ENCODE measurements at places on chromosomes 4 and X.

- H3K4me1 ChIP-seq, result no peaks in the 10 kb centered on the region
- no peaks in the 10 kb centered on the region for H3K27me3 ChIP-seq
- DNase-seq, result no peak
- H3K4me3 ChIP-seq, result no peak overlapping the region
- H3K36me3 ChIP-seq, result peaks cover 18% of the 10 kb centered on the region
Observed at GRCh38 chr4:5638316-5638715, 70.0 kb downstream of the EVC2 start.

- no peak overlapping the region for H3K27ac ChIP-seq
- H3K4me1 ChIP-seq, result no peaks in the 10 kb centered on the region
Observed at GRCh38 chr4:97984545-97985131, 158.6 kb downstream of the STPG2 start.

- no peak for DNase-seq
- H3K27me3 ChIP-seq, result peaks cover 2% of the 10 kb centered on the region
- H3K4me1 ChIP-seq, result no peaks in the 10 kb centered on the region
- H3K4me3 ChIP-seq, result no peak overlapping the region
- no peak overlapping the region for H3K27ac ChIP-seq
Observed at GRCh38 chr4:47641755-47642154, 156.7 kb downstream of the ATP10D start.

GRCh38 chr4:52545099-52546069 lies 113.7 kb downstream of the USP46 start:
- H3K27me3 ChIP-seq, result peaks cover 2% of the 10 kb centered on the region
- H3K4me1 ChIP-seq, result peaks cover 9% of the 10 kb centered on the region
- DNase-seq, result peak; percentile 81
- no peak overlapping the region for H3K27ac ChIP-seq
- no peaks in the 10 kb centered on the region for H3K36me3 ChIP-seq

GRCh38 chr4:70402762-70403161 lies 5.0 kb downstream of the OPRPN start:
- H3K4me3 ChIP-seq, result no peak overlapping the region
- DNase-seq, result no peak
- no peak overlapping the region for H3K27ac ChIP-seq
- no peaks in the 10 kb centered on the region for H3K36me3 ChIP-seq
- H3K4me1 ChIP-seq, result peaks cover 4% of the 10 kb centered on the region

GRCh38 chrX:42776195-42776594 lies 1.8 kb downstream of the PPP1R2C start:
- no peak overlapping the region for H3K27ac ChIP-seq
- no peak for DNase-seq
- peaks cover 5% of the 10 kb centered on the region for H3K4me1 ChIP-seq
- H3K36me3 ChIP-seq, result peaks cover 6% of the 10 kb centered on the region
- H3K27me3 ChIP-seq, result no peaks in the 10 kb centered on the region

GRCh38 chr4:27129871-27130366 lies 269.3 kb downstream of the STIM2 start:
- H3K4me1 ChIP-seq, result no peaks in the 10 kb centered on the region
- H3K36me3 ChIP-seq, result peaks cover 4% of the 10 kb centered on the region

DNA sequence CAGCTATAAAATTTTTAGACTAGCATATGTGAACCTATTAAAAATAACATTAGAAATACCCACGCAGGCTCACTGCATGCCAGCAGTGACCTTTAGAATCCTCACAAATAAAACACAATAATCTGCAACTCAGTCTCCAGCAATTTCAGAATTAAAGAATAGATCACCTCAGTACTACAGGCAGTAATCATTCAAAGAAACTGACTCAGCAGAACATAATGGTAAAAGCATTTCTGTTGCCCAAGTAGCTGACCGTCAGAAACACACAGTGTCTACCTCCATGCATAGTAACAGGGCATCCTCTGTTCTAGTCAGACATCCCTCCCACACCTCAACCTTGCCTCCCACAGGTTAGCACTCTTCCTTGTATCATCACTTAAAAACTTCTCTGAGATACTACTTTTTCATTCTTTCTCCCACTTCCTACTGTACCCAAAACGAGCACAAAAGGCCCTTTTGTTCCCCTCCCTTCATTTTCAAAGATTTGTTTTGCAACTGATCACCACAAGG lies 65.7 kb upstream of the BEND2 start:
- H3K27ac ChIP-seq, result no peak overlapping the region
- H3K4me1 ChIP-seq, result peaks cover 12% of the 10 kb centered on the region
- no peak overlapping the region for H3K4me3 ChIP-seq

- H3K36me3 ChIP-seq, result no peaks in the 10 kb centered on the region
- no peaks in the 10 kb centered on the region for H3K27me3 ChIP-seq
- H3K27ac ChIP-seq, result no peak overlapping the region
- no peak overlapping the region for H3K4me3 ChIP-seq
Observed at GRCh38 chrX:119427024-119427794, 28.1 kb downstream of the SLC25A43 start.

DNA sequence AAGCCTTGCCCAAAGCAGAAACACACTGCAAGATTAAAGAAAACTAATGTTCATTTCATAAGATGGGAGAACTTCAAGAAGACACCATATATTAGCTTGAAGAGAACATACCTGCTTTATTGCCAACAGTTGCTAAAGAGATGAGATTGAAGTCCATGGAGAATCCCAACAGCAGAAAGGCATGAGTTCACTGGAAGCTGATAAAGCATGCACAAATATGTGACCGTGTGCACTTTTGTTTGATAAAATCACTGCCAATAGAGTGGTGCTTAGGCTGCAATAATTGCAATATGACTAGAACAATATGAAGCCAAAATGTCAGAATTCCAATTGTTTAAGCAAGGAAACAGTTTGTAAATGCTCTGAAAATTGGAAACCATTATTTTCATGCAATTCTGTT lies 125.9 kb upstream of the PPARGC1A start:
- H3K27me3 ChIP-seq, result peaks cover 2% of the 10 kb centered on the region
- no peaks in the 10 kb centered on the region for H3K36me3 ChIP-seq
- no peak overlapping the region for H3K27ac ChIP-seq
- DNase-seq, result no peak
- H3K4me1 ChIP-seq, result peaks cover 19% of the 10 kb centered on the region

DNA sequence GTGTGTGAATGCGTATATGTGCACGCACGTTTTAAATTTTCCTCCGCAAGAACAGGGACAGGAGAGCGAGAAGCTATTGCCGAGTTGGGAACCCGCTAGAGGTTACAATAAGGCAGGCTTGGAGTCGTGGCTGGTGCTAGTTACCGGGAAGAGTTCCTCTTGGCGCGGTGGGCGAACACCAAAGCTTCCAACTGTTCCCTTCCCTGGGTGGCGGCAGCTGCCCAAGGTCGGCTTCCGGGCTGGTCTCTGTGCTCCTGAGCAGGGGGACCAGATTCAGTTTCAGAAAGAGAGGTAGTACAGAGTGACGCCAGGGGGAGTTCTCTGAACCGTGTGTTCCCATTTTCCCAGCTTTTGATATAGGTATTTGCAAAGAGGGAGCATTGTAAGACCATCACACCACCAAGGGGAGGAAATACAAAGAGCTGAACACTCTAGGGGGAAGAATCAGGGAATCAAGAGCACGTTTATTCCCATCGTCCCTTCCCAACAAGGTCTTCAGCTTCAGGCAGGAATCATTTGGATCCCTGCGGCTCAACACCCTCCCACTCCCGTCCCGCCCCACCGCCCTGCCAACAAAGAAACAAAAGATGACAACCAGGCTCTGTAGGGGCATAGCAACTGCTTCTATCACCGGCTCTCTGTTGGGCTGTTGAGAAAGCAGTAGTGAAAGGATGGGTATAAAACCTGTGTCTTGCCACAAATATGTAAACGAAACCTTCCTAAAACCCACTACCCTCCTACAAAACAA lies 113.6 kb upstream of the TEX13C start:
- H3K4me3 ChIP-seq, result peak overlapping the region; percentile 89
- H3K27ac ChIP-seq, result peak overlapping the region; percentile 76
- no peaks in the 10 kb centered on the region for H3K36me3 ChIP-seq
- no peaks in the 10 kb centered on the region for H3K4me1 ChIP-seq

DNA sequence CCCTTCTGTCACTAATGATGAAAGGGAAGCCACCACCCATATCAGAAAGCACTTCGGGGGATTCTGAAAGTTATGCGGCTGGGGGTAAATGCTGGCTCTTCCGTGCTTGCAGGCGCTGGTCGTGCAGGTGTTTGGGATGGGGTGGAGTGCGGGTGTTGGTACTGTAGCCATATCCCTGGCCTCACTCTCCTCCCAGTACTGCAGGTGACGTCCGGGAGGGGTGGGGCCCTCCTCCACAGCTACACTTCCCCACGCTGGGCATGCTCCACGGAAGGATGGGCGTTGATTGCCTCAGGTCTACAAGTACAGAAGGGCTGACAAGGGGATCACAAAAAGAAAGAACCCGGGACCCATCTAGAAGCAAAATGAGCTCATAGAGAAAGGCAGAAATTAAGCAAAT lies 48.6 kb upstream of the CLDN24 start:
- H3K36me3 ChIP-seq, result no peaks in the 10 kb centered on the region
- peaks cover 13% of the 10 kb centered on the region for H3K27me3 ChIP-seq
- DNase-seq, result no peak
- H3K27ac ChIP-seq, result no peak overlapping the region
- no peak overlapping the region for H3K4me3 ChIP-seq
- peaks cover 4% of the 10 kb centered on the region for H3K4me1 ChIP-seq

- no peaks in the 10 kb centered on the region for H3K36me3 ChIP-seq
- H3K4me1 ChIP-seq, result peaks cover 2% of the 10 kb centered on the region
- no peak overlapping the region for H3K27ac ChIP-seq
- DNase-seq, result no peak
Observed at GRCh38 chr4:138894709-138895108, 120.9 kb upstream of the NOCT start.

- H3K36me3 ChIP-seq, result peaks cover 14% of the 10 kb centered on the region
- DNase-seq, result no peak
- no peak overlapping the region for H3K27ac ChIP-seq
Observed at GRCh38 chr4:41454423-41454822, 83.5 kb upstream of the LIMCH1 start.

GRCh38 chr4:906339-907102 lies 25.6 kb downstream of the GAK start:
- peak overlapping the region; percentile 51 for H3K4me3 ChIP-seq
- DNase-seq, result no peak
- no peak overlapping the region for H3K27ac ChIP-seq
- H3K27me3 ChIP-seq, result peaks cover 17% of the 10 kb centered on the region

- no peak overlapping the region for H3K4me3 ChIP-seq
- H3K27me3 ChIP-seq, result no peaks in the 10 kb centered on the region
- H3K36me3 ChIP-seq, result peaks cover 4% of the 10 kb centered on the region
- no peak overlapping the region for H3K27ac ChIP-seq
- DNase-seq, result no peak
Observed at GRCh38 chrX:3659761-3660160, 53.7 kb downstream of the PRKX start.

DNA sequence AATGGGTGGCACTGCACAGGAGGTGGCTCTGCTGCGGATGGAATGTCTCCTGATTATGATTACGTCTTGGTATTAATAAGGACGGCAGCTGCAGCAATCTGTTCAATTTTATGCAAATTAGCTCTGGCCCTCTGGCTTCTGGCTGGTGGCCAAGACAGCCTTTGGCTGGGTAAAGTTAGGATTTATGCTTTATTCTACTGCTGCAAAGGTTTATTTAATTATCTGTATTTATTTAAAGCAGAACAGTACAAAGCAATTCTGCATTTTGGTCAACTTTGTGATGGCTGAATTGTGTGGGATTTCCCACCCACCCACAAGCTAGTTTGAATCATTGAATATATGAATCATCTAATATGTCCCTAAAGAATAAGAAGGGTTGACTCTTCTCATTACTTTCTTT lies 745.6 kb upstream of the FAM241A start:
- no peaks in the 10 kb centered on the region for H3K4me1 ChIP-seq
- H3K27ac ChIP-seq, result no peak overlapping the region
- no peak for DNase-seq

- DNase-seq, result no peak
- H3K36me3 ChIP-seq, result no peaks in the 10 kb centered on the region
- H3K4me3 ChIP-seq, result no peak overlapping the region
Observed at GRCh38 chr4:7075962-7076695, 8.3 kb upstream of the GRPEL1 start.

DNA sequence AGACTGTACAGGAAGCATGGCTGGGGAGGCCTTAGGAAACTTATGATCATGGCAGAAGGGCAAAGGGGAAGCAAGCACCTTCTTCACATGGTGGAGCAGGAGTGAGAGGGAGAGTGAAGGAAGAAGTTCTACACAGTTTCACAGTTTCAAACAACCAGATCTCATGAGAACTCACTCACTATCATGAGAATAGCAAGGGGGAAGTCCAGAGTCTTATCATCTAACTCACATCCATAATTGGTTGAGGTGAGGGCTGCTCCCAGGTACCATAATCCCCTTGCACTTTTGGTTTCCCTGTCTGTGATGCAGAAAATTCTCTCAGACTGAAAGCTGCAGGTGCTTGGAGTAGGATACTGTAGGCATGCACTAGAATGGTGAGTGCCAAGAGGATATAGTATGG lies 233.8 kb upstream of the CPEB2 start:
- peaks cover 2% of the 10 kb centered on the region for H3K27me3 ChIP-seq
- no peaks in the 10 kb centered on the region for H3K36me3 ChIP-seq
- H3K4me3 ChIP-seq, result no peak overlapping the region
- no peaks in the 10 kb centered on the region for H3K4me1 ChIP-seq

GRCh38 chrX:19750028-19750782 lies 137.2 kb downstream of the SH3KBP1 start:
- peaks cover 1% of the 10 kb centered on the region for H3K27me3 ChIP-seq
- H3K36me3 ChIP-seq, result peaks cover 3% of the 10 kb centered on the region
- no peak overlapping the region for H3K27ac ChIP-seq
- peaks cover 10% of the 10 kb centered on the region for H3K4me1 ChIP-seq
- DNase-seq, result no peak
- H3K4me3 ChIP-seq, result no peak overlapping the region

DNA sequence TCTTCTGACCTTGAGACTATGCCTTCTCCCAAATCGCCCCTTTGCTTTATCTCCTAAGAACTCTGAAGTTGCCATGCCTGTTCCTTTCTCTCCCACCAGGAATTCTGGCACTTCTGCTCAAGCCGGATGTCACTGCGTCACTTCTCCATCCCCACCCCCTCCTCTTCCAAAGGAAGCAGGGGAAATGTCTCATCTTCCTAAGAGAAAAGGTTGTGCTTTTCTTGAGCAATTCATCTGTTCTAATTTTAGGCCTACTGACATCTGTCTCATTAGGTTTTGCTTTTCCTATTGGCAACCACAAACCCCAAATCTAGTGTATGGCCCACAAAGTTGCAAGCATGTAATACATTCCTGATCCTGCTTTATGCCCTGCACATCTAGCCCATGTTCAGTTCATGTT lies 163.1 kb upstream of the PLAC1 start:
- peak overlapping the region; percentile 53 for H3K4me3 ChIP-seq
- peak; percentile 30 for DNase-seq
- H3K4me1 ChIP-seq, result peaks cover 9% of the 10 kb centered on the region
- H3K27ac ChIP-seq, result peak overlapping the region; percentile 99

DNA sequence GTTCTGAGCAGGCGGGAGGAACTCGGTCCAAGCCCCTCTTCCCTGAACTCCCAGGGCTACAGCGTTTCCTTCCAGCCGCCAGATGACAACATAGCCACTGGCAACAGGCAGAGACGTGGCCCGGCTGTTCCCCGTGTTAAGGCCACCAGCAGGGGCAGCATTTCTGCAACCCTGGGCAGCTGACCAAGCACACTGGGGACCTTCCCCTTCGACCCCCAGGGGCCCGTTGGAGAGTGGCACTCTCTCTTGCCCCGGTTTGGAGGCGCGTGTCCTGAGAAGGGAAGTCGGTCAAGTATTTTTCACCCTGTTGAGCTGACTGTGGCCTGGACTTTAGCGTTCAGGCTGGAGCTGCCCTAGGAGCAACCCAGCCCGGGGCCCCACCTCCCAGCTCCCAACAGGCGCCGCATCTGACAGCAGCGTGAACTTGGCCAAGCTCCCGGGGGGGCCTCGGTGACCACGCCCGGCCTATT lies 37.6 kb downstream of the ZBTB49 start:
- H3K27me3 ChIP-seq, result peaks cover 12% of the 10 kb centered on the region
- peak overlapping the region; percentile 99 for H3K27ac ChIP-seq
- peaks cover 2% of the 10 kb centered on the region for H3K36me3 ChIP-seq
- H3K4me1 ChIP-seq, result peaks cover 47% of the 10 kb centered on the region
- peak; percentile 72 for DNase-seq
- no peak overlapping the region for H3K4me3 ChIP-seq
